ENCODE measurements at places on chromosomes 1 and 21.

DNA sequence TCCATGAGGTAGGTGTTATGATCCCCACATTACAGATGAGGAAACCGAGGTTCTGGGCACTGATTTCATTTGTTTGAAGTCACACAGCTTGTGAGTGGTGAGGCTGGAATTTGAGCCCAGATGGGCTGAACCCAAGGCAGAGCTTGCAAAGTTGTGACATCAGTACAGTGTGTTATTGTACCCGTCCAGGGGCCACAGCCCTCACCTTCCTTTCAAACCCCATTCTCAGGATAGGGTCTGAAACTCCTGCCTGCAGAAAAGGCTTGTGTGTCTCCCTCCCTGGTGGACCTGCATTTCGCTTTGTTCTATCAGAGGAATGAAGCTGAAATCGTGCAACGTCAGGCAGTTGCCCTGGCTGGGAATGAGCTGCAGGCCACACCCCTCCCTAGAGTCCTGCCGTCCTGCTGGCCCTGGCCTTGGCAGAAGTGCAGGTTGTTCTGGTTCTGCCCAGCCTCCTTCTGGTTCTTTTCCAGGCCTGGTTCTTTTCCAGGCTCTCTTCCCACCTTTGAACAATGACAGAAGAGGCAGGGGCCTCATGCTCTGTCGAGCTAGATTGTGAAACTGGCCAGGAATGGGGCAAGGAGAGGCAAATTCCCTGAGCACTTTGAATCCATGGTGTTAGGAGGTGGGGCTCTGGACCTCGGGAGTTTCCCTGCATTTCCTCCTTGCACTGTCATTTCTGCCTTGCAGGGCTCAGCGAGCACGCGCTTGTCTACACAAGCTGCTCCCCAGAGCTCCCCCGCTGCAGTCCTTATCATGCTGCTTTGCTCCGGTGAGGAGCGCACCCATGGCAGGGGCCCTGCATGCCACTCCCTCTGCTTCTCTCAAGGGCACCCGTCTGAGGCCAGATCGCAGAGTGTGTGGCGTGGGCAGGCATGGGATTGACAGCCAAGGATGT, 8.2 kb upstream of the MYOM3 start:
- no peak for DNase-seq

- no peak for DNase-seq
These were observed 10.7 kb downstream of the ZNF648 start for GRCh38 chr1:182050481-182051448.

DNA sequence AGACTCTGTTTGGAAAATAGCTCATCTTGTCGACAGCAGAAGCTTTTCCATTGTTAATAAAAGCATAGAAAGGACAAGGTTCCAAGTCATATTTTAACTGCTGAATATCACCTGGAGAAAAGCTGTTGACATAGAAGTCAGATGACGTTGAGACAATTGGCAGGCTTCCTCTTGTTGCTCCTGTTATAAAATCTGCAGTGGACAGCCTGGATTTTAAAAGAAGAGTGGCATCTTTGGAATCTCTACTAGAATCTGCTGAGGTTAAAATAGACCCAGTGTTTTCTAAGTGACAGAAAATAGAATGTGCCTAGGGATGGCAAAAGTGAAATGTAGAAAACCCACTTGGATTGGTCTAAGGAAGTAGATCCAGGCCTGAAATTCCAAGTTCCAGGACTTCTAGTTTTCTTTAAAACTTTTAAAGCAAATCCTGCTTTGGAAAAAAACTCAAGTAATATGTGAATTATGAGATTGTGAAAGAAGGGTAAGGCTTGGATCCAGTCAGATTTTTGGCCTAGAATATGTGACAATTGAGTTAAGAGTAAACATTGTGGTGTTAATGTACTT, 53.6 kb upstream of the NEXN start:
- DNase-seq, result no peak

DNA sequence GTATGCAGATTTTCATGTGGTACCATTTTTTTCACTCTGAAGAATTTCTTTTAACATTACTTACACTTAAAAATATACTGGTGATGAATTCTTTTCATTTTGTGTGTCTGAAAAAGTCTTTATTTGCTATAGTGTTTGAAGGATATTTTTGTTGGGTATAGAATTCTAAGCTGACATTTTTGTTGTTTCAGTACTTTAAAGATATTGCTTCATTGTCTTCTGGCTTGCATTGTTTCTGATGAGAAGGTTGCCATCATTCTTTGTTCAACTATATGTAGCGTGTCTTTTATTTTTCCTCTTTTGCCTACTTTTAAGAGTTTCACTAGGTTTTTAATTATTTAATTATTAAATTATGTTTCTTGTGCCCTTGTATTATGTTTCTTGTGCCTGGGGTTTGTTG, 8.0 kb downstream of the HS2ST1 start:
- DNase-seq, result no peak

DNA sequence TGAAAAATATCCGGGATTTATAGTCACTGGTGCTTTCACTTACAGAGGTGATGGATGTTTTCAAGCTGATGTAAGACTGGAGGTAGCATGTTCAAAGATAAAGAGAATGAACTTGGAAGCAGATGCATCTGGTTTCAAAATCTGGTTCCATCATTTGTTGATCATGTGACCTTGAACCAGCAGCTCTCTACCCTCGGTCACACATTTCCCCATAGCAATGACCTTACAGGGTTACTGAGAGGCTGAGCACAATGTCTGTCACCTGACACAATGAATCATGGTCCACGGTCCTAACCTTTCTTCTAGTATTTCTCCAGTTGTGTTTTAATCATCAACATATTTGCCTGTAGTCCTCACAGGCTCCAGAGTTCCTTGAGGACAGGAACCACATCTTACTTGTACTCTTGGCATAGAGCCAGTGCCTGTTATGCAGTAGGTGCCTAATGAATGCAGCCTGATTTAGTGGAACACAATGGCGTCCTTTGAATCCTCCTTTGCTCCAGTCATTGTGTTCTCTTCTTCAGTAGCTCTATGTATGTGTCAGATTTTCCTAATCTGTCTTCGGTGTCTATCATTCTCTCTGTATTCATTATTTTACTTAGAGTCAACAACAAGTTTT, 667.3 kb downstream of the PTPRU start:
- DNase-seq, result no peak

GRCh38 chr1:202133001-202133400, 10.3 kb downstream of the GPR37L1 start:
- DNase-seq, result no peak

DNA sequence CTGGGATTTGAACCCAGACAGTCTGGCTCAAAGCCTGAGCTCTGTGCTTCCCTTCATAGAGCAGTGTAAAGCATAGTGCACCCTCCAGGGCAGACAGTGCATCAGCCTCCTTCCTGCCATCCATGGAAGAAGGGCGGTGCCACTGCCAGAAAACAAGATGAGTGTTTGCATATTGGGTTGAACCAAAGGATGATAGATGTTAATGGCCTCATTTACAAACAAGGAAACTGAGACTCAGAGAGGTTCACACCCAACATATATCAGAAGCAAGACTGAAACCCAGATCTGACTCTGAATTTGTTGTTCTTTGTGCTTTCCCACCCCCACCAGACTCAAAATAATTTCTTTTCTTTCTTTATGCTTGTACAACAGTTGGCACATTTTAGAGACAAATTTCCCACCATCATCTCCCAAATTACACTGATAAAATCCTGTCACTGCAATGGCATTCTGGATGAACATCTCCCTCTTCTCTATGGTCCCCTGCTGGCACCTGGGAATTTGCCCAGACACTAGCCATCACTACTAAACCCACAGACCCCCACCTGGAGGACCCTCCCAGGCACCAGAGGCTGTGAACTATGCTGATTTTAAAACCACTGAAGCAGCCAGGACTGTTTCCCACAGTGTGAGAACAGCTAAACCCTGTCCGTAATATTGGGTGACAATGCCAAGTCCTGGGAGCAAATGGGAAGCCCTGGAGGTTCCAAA, 45.4 kb upstream of the MPZL1 start:
- no peak for DNase-seq

DNA sequence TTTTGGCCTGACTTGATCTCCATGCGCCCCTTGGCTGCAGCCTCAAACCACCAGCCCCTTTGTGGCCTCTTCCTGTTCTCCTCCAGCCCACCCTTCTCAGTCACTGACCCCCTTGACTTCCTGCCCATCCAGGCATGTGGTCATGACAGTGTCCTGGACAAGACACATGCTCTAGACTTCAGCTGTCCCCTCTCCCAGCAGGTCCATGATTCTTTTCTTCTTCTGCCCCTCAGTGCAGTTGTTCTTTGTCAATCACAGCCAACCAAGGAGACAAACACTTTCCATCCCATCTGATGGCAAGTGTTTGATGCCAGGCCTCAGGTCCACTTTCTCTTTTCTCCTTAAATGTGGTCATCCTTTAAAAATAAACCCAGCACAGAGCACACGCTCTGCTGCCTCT, 49.7 kb downstream of the SYT6 start:
- no peak for DNase-seq

- DNase-seq, result no peak
These were observed 284.3 kb downstream of the LMO4 start for GRCh38 chr1:87612956-87613355.

DNA sequence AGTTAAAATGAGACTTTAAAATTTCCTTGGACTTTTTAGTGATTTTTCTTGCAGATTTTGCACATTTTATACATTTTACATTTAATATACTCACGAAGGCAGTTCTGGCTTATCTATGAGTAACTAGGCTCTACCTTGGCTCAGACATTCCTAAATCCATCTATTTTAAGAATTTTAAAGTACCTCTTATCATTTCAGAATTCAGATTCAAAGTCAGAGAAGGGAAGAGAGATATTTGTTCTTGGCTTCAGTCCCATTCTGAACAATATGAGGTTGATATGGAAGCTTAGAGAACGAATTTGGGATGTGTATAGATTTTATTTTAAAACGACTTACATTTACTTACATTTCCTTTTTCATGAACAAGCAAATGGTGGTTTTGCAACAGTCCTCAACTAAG, 230.2 kb downstream of the LMO4 start:
- no peak for DNase-seq

- DNase-seq, result no peak
These were observed 13.2 kb downstream of the DISC1 start for GRCh38 chr1:231639819-231640218.

- DNase-seq, result peak; percentile 51
These were observed 837 bp downstream of the SLC16A1 start for GRCh38 chr1:112954945-112955772.

DNA sequence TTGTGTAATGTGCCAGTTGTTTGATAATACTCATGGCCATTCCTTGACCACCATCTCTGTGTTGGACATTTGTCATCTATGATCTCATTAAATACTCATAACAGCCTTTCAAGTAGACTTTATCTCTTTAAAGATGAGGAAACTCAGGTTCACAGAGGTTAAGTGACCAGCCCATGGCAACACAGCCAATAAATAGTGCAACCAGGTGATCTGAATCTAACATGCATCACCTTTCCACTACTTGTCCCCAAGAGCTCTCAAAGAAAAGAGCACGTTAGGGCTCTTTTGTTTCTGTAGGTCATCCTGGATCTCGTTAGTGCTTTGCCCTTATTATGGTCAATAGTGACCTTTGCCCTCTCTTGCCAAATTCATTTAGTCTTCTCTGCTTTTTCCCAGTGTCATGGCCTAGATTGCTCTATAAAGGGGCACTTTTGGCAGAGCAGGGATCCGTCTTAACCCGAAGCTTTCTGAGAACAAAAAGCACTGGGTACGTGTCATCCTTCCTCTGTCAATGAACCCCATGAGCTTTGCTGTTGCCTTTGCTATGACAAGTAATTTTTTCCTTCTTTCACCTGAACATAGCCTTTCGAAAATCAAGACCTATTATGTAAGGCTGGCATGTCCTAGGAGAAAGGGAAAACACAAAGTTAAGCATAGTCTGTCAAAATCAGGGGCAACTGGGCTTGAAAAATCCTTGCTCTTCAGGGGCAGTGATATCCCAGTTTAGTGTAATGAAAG, 88.0 kb upstream of the PLXNA2 start:
- DNase-seq, result no peak

DNA sequence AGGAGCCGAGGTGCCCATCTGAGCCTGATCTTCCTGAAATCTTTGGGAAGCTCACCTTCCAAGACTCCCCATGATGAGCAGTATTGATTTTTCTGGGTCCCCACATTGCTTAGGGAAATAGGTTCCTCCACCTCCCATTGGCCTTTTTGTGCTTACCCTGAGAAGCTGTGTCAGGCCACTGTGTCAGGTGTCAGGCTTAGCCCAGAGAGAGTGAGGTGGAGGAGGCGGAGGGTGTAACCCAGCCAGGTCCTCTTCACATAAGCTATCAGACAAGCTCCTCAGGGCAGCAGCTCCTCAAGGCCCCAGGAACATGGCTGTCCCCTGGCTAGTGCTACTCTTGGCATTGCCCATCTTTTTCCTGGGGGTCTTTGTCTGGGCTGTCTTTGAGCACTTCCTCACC, 352 bp downstream of the AADACL4 start:
- DNase-seq, result no peak

DNA sequence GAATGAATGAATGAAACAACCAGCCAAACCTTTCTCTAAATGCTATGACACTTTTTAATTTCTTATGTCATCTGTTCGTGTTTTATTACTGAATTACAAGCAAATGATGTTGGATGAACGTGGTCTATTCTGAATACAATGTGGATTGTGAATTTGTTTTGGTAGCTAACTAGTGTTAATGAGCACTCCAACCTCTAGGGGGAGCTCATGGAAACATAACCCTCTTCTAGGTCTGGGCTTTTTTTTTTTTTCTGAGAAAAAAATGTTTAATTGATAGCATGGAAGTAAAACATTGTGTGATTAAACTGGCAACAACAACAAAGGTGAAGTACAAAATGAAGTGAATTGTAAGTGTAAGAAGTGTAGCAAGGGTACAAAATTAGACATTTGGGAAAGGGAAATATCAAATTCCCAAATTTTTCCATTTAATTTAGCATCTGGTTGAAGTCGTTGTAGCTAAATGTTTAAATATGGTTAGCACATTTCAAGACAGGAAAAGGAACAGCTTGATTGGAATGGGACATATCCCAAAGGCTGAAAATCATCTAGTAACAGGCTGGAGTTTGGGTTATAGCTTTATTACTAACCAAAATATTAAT, 42.6 kb upstream of the PTGS2 start:
- DNase-seq, result no peak

DNA sequence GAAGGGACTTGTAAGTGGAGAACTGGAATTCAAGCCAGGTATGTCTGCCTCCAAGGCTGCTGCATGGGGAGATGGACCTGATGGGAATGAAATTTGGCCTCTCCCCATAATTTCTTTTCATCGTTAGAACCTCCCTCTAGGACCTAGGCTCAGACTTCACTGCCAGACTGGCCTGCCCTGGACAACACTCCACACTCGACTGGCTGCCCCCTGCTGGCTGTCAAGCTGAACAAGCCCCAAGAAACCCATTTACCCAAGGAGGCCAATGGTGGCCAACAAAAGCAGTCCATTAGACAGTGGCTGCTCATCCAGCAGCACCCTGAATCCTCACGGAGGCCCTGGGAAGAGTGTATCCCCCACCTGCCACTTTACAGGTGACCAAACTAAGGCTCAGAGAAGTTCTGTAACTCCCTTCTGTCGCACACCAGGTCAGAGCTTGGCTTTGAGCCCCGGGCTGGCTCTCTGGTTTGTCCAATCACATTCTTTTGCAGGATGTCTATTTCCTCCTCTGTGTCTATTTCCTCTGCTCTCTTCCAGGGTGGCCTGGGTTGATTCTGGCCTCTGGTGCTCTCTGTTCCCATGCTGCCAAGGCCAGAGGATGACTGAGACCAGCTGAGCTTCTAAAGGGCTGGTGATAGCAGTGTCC, 3.8 kb downstream of the RNF186 start:
- DNase-seq, result peak; percentile 44

- DNase-seq, result no peak
These were observed 248.2 kb upstream of the TPTE start for GRCh38 chr21:10273196-10273595.

GRCh38 chr1:20365421-20366055, 74.9 kb downstream of the VWA5B1 start:
- DNase-seq, result no peak

GRCh38 chr1:19311503-19311930, 427 bp downstream of the AKR7A2 start:
- no peak for DNase-seq

GRCh38 chr1:37726751-37727585, 34.7 kb downstream of the CDCA8 start:
- no peak for DNase-seq

Data from hematopoietic multipotent progenitor cell (in vitro differentiated cells).